ENCODE measurements at places on chromosomes 4 and X.
A peak's percentile ranks its signal among the peaks of the same experiment; 100 is the strongest.

GRCh38 chrX:68286076-68286475 lies 147.2 kb downstream of the OPHN1 start:
- DNase-seq: no peak

DNA sequence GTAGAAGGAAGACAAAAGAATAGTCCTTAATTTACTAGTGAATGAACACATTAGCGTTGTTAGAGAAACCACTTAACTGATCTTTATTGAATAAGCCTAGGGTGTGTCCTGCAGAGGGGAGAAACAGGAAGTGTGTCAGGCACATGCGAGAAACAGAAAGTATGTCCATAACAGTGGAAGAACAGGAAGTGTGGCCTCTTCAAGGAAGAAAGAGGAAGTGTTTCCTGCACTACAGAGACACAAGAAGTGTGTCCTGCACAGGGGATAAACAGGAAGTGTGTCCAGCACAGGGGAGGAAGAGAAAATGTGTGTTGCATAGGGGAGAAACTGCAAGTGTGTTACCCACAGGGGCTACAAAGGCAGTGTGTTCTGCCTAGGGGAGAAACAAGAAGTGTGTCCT lies 539.6 kb upstream of the PRKX start:
- no peak for DNase-seq

- peak; percentile 73 for DNase-seq
These were observed 50.8 kb downstream of the PRPS1 start for GRCh38 chrX:107678957-107679740.

DNA sequence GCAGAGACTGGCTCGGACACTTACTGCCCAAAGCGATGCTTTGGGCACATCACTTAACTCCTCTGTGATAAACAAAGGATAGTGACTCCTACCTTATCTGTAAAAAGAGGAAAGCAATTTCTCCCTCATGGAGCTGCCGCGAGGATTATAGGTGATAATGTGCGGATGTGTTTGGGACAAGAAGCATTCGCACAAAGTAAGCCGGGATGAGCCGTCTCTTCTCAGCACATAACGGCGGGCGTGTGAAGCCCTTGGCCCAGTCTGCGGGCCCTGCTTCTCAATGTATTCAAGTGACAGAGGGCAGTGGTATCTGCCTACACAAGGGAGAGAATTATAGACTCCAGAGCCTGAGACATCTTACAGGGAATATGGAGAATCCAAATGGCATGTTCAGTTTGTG lies 550.3 kb upstream of the CPEB2 start:
- no peak for DNase-seq

DNA sequence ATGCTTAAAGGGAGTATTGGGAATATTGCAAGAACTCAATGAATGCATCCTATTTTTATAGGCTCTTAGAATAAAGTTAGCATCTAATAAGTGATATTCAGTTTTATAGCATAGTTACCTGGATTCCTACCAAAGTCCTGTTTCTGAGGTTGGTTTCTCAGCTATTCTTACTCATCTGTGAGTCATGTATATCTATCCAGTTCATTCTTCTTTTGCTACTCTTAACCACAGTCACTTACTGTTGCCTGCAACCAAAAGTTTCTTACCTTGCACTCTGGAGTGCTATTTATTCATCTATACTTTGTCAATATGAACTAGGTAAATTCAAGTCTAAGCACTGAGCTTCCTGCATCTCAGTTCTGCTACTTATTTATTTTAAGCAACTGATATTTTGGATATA lies 322.5 kb downstream of the HS3ST1 start:
- DNase-seq: no peak

DNA sequence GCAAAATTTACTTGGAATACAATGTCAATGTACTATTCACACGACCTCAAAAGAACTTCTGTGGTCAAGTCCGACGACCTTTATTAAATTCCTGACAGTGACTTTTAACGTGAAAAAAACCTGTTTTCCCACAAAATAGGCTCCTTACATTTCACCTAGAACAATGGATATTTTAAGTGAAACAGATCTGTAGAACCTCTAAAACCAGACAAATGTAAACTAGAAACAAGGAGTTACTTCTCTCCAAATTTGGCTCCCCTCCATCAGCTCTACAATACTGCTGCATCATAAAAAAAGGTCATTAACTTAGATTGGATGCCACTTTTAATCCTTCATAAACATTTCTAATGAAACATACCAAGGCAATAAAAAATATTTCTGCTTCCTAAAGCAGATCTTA lies 1.2 kb downstream of the NEK1 start:
- DNase-seq: no peak

DNA sequence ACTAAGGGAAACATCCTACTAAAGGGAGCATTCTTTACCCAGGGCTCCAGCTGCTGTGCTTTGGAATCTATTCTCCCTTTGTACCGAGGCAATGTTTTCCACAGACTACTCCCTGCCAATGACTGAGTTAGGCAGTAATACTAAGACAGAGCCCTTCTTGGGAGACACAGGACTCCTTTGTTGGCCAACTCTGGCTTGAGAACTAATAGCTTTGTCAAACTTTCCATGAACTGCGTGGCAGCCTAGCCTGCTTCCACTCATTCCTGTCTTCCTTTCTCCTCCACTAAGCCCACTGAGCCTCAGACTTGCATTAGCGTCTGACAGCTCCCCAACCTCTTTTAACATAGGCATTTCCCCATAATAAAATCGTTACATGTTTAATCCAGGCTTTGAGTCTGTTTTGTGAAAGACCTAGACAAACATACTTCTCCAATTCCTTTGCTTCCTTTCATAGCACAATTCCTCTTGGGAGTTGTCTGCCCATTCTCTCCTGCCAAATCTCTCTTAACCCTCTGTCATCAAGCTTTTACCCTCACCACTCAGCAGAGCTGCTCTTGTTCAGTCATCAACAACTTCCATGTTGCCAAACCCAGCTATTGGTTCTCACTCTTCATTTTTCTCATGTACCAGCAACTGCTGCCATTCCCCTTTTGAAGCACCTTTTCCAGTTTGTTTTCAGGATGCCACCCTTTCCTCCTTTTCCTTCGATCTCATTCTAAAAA lies 300.3 kb upstream of the IGFBP7 start:
- DNase-seq: no peak

- DNase-seq: no peak
These were observed 987.2 kb downstream of the PDHA2 start for GRCh38 chr4:96827086-96827485.

DNA sequence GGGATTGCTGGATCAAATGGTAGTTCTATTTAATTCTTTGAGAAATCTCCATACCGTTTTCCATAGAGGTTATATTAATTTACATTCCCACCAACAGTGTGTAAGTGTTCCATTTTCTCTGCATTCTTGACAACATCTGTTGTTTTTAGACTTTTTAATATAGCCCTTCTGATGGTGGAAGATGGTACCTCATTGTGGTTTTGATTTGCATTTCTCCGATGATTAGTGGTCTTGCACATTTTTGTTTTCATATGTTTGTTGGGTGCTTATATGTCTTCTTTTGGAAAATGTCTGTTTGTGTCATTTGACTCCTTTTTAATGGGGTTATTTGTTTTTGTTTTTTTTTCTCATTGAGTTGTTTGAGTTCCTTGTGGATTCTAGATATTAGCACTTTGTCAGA lies 75.3 kb upstream of the PUDP start:
- no peak for DNase-seq

GRCh38 chrX:96689991-96690390 lies 5.3 kb downstream of the DIAPH2 start:
- no peak for DNase-seq

DNA sequence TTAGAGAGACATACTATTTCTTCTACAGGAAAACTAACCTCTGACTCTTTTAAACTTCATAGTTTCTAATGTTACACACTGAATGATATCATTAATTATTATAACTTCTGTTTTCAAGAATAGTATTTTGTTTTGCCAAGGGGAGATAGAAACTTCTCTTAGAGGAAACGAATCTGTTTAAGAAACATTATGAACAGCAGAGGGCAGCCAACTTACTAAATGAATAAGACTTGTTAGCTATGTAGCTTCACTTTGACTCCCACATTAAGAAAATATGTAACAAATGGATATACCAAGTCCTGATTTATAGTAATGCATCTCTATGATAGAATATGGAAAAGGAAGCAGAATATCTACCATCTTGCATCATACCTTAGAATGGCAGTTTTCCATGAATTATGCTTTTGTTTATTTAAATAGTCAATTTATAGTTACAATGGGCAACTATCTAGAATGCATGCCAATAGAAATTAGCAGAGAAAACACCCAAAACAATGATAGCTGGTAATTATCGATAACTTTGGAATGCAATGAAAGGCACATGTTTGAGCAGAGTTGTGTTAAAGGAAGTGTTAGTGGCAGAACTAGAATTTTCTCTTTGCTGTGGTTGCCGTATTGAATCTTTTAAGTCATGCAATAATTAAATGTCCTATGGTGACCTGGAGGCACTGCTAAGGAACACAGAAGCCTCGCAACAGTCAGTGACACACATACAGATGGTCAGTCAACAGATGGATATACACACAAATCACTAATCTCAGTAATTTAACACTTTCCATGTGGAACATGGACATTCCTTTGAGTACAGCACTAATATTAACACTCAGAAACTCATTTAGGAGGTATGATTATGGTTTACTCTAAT lies 105.7 kb upstream of the PDLIM3 start:
- peak; percentile 11 for DNase-seq

GRCh38 chr4:111393781-111394180 lies 751.5 kb upstream of the FAM241A start:
- no peak for DNase-seq

DNA sequence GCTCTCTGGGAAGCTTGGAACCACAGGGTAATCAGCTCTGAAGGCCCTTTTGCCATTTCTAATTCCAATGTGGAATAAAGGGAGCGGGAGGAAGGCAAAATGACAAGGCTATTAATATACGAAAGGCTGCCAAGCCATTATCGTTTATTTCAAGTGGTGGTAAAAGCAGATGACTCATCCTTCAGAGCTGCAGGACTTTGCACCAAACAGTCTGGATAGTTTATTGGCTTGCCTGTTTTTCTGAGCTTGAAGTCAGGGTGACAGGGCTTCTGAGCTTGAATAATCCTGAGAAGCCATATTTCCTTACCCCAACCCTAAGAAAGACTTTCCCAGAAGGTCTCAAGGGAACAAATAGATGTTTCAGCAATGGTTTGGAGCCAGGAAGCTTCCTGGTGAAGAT lies 7.7 kb upstream of the GABRE start:
- DNase-seq: no peak

GRCh38 chr4:140806163-140806562 lies 50.0 kb upstream of the TBC1D9 start:
- DNase-seq: no peak

- DNase-seq: peak; percentile 39
These were observed 86.1 kb downstream of the CPE start for GRCh38 chr4:165464813-165465381.

DNA sequence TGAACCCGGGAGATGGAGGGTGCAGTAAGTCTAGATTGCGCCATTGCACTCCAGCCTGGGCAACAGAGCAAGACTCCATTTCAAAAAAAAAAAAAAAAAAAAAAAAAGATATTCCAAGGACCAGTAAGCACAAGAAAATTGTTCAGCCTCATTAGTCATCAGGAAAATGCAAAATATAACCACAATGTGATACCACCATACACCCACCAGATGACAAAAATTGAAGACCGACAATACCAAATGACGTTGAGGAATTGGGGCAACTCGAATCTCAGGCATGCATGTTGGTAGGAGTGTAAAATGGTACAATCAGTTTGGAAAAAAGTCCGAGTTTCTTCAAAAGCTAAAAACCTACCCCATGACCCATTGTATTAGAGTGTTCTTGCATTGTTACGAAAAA lies 130.2 kb upstream of the FAM9B start:
- DNase-seq: no peak

GRCh38 chrX:130186651-130187050 lies 14.9 kb downstream of the RAB33A start:
- no peak for DNase-seq

- DNase-seq: no peak
These were observed 4.3 kb downstream of the CXCL9 start for GRCh38 chr4:76003035-76003434.

DNA sequence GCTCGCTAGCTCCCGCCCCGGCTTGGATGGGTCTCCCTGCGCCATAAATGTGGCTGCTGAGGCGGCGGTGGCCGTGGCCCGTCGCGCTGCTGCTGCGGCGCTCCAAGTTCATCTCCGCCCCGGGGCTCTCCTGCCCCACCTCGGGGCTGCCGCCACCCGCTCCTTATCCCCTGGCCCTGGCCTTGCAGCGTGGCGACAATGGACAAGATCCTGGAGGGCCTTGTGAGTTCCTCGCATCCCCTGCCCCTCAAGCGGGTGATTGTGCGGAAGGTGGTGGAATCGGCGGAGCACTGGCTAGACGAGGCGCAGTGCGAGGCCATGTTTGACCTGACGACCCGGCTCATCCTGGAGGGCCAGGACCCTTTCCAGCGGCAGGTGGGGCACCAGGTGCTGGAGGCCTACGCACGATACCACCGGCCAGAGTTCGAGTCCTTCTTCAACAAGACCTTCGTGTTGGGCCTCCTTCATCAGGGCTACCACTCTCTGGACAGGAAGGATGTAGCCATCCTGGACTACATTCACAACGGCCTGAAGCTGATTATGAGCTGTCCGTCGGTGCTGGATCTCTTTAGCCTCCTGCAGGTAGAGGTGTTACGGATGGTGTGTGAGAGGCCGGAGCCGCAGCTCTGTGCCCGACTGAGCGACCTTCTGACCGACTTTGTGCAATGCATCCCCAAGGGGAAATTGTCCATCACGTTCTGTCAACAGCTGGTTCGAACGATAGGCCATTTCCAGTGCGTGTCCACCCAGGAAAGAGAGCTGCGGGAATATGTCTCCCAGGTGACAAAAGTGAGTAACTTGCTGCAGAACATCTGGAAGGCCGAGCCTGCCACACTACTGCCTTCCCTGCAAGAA lies 763 bp downstream of the USP38 start:
- DNase-seq: no peak

GRCh38 chr4:61997831-61998230 lies 797.7 kb downstream of the ADGRL3 start:
- DNase-seq: no peak

DNA sequence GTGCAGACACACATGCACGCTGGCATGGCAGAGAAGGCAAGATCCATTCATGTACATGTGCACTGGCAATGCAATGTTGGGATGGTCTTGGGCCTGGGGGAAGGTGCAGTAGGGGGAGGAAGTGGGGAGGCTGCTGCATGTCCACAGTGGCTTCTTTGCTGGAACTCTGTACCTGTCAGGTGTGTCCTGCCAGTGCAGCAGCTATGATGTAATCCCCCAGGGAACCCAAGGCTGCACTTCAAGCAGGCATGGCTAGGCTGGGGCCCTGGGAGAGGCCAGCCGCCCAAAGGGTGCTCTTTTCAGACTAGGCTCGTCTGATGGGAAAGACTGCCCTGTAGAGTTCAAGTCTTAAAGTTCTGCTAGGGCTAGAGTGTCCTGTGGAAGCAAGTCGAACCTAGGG lies 1304.0 kb downstream of the FAM133A start:
- DNase-seq: no peak
